ENCODE measurements at places on chromosomes 11 and 22.

GRCh38 chr11:114566276-114566675 lies 6.6 kb upstream of the NXPE1 start:
- DNase-seq, result no peak

DNA sequence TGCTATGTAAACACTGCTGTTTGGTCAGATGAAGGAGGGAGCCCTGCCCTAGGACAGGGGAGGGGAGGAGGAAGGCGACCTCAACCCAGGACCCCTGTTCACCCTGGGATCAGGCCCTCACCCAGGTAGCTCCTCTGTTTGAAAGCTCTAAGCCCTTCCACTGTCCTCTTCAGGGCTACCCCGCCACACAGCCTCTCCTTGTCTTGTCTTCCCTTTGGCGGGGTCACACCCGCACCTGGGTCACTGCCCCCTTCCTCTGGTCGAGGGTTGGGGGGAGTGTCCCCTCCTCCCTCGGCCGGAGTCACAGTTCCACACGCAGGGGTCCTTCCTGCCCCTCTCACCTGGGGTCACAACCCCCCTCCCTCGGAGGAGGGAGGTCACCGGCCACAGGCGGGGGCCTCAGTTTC lies 463 bp upstream of the PTPMT1 start:
- DNase-seq, result no peak

DNA sequence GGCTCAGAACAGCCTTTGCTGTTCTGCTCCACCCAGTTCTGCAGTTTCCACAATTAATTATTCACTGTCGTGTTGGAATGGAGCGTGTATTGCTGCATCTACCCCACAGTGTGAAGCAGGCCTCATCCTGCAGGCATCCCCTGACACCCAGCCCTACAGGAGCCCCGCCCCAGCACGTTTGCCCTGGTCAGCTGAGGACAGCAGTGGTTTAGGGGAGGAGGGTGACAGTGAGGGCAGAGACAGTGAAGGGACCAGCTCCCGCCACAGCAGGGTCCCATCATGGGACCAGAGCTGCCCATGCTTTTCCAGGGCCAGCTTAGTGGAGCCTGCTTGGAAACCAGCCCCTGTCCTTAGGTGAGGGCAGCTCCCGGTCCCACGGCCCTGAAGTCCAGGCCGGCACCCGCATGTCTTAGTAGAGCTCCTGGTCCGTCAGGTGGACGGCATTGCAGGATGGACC lies 273.0 kb downstream of the TBC1D22A start:
- DNase-seq, result no peak

- DNase-seq, result no peak
Observed at GRCh38 chr11:134412203-134413042, at the start of gene B3GAT1. TSS of gene B3GAT1 (minus strand) at chr11:134412242. CDS start at chr11:134387659, 24,583 bp downstream.

GRCh38 chr22:45904236-45904635 lies 72.7 kb downstream of the WNT7B start:
- DNase-seq, result no peak

DNA sequence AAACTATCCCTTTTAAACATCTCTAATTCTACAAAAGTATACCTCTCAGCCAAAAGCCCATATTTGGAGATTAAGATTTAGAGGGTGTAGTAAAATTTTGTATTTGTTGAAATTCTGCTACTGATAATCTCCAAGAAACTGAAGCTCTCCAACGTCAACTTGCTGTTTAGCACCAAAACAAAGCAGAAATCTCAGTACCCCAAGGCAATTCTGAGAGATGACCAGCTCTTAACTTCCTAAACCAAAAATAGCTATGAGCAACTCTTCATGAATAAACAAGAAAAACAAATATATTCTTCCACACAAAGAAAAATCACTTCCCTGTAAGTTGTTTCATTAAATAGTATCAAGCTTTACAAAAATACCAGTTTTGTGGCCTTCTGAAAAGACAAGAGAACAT lies 13.3 kb downstream of the RRAS2 start:
- DNase-seq, result no peak

GRCh38 chr11:65436412-65437032 lies 13.9 kb downstream of the NEAT1 start:
- DNase-seq, result no peak

DNA sequence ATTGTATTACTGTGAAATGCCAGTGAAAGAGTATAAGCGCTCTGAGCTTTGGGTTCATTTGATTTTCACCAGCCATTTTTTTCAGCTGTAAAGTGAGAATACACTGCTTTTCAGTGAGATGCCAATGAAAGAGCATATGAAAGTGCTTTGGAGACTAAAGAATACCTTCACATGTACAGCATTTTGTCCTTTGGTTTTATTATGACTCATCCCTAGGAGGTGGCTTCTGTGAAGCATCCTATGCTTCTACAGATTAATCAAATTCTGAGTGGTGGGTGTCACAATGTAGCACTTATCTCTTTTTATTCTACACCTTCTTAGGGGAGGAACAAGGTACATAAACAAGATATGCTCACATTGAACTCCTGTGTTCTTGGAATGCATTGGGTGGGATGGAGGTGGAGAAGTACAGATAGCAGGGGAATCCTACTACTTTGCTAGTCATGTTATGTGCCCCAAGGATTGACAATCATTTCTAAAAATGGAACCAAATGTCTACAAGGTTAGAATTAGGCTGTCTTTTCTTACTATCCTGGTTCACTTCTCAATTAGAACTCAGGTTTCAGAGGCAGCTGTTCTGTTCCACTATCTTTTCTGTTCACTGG lies 18.7 kb downstream of the TRIM44 start:
- no peak for DNase-seq

DNA sequence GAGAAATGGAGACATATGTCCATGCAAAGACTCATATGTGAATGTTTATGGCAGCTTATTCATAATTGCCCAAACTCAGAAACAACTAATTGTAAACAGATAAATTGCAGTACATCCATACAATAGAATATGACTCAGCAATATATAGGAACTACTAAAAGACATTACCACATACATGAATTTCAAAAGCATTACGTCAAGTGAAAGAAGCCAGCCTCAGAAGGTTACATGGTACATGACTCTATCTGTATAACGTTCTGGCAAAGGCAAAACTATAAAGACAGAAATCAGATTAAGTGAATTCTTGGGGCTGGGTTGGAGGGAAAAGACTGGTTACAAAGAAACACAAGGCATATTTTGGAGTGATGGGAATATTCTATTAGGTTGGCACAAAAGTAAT lies 7.2 kb downstream of the KCTD21 start:
- DNase-seq, result no peak

DNA sequence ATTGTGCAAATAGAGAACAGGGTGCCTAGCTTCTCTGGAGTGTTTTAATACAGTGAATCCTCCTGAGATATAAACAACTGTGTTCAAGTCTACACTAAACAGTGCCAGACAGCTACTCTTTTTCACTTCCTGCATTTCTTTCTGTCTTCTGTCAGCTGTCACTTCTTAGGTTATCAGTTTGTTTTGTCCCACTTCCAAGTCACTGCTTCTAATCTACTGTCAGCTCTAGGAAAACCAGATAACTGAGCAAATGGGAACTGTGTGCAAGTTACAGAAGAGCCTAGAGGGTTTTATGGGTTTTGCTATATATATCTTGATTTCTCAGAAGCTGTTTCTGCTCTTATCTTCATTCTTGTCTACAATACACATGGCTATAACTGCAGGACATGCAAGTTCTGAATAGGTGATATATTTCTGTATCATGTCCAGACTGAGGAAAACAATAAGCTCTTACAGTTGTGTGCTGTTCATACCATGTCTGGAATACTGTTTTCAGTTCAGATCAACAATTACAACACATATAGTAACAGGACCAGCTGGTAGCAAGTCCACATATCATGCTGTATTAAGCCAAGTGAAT lies 5.8 kb downstream of the PITPNB start:
- no peak for DNase-seq

DNA sequence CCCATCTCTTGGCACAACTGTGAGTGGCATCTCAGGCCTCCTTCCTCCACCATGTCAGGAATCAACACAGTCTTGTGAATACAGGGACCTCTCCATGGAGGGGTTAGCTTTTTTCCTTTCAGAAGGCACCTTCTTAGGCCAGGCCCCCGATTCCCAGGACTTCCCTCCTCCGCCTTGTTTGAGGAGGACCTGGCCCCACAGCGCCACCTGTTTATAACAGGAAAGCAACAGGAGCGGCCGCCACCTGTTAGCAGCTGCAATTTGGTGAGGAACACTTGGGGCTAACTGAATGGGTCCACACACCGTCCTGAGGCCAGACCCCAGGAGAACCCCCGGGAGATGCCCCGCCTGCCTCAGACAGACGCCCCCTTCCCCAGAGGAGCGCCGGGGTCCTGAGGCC lies 3.8 kb upstream of the PKP3 start:
- DNase-seq, result no peak

- no peak for DNase-seq
Observed at GRCh38 chr11:1568441-1568911, 3.6 kb downstream of the DUSP8 start.

DNA sequence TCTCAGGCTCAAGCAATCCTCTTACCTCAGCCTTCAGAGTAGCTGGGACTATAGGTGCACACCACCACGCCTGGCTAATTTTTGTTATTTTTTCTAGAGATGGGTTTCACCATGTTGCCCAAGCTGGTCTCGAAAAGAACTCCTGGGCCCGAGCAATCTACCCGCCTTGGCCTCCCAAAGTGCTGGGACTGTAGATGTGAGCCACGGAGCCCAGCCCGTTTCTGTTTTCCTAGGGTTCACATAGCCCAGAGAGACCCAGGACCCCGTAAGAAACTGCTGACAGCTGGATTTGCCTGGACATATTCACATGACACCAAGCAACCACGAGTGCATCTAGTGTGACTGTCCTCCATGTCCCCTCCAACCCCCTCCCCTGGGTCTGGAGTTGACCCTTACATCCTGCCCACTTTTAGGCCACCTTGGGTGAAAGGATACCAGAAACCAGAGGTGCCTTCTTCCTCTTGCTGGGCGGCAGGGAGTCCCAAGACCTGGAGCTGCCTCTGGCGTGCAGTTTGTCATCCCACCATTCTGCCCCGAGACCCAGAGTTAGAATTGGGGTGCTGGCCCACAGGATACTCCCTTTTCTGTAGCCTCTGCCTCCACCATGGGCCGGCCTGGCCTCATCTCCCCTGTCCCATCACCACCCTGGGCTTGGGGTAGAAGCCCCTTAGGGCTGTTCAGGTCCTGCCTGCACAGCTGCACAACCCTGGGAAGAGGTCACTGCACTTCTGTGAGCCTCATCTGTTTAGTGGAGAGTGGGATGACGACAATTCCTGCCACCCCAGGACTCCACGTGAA lies 3.7 kb upstream of the RIN1 start:
- DNase-seq, result no peak

- DNase-seq, result no peak
Observed at GRCh38 chr22:25223269-25223850, 3.9 kb downstream of the CRYBB2 start.

GRCh38 chr11:34348919-34349318 lies 8.9 kb downstream of the ABTB2 start:
- DNase-seq, result no peak

DNA sequence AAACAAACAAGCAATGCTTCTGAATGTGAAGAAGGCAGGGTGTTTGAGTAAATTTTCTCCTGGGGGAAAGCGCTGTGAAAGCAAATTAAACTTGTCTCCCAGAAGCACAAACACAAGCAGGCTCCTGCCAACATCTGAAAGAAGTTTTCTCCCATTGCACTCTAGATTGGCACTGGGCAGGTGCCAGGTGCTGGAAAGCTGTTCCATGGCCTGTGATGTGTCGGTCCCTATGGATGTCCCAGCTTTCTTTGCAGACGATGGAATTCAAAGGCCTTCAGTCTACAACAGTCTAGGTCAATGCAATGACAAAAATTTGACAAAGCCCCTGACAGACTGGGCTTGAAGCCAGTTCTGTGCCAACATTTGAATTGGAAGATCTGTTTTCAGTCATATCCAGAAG lies 246.1 kb upstream of the NARS2 start:
- no peak for DNase-seq

DNA sequence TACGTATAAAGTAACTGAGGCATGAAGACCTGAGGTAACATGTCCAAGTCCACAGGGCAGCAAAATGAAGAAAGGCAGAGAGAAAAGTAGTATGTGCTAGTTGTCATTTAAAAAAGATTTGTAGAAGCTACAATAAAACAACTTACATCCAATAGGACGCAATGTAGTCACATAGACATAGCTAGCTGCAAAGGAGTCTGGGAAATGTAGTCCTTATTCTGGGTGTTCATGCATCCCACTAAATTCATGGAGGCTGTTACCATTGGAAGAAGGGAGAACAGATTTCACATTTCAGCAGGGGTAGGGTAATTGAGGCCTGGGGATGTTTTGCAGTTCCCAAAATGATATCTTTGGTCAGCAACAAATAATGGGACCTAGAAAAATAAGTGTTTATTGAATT lies 571.4 kb downstream of the MIAT start:
- DNase-seq, result no peak

DNA sequence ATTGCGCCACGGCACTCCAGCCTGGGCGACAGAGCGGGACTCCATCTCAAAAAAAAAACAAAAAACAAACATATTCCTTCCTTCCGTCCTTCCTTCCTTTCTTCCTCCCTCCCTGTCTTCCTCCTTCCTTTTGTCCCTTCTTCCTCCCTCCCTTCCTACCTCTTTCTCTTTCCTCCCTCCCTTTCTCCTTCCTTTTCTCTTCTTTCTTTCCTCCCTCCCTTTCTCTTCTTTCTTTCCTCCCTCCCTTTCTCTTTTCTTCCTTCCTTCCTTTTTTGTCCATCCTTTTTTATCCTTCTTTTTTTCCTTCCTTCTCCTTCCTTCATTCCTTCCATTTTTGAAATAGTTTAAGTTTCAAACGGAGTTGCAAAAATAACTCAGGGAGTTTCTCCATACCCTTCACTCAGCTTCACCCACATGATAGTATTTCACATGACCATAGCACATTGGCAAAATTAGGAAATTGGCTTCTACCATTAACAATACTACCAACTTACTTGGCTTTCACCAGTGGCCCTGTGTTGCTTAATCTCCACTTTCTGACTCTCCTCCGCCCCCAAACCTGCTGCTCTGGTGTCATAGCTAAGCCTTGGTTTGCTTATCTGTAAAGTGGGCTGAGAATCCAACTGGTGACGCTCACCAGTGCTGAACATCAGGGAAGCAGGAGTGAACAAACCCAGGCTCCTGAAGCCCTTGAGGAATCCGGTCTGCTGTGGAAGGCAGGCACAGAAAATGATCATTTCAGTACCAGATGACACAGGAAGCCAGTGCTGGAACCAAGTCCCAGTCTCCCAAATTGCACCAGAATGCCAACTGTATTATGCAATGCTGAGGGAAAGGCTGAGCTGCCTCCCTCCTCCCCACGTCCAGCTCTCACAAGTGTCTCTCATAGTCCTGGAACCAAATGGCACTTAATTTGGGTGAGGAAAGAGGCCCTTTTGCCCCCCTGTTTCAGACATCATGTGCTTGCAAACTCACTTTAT lies 17.2 kb upstream of the CRYBB3 start:
- no peak for DNase-seq

DNA sequence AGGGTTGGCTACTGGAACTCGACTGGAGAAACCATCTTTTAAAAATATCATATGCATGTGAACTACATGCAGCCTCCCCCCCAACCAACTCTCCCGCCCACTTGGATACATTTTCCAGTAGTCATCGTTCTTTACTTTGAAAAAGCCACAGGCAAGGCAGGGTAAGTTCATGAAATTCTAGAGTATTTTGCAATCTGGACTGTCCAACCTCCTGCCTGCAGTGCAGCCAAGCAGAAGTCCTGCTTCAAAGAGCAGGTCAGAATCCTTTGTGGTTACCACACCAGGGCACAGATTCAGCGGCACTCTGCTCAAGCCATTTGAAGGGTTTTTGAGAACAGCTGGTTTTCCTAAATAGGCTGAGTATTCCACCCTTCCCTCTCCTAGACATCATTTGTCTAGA lies 12.1 kb downstream of the ELF5 start:
- no peak for DNase-seq

GRCh38 chr11:117815262-117815803 lies 9.2 kb downstream of the FXYD2 start:
- no peak for DNase-seq
